Stimulated activated naive CD8-positive, alpha-beta T cell treated with anti-CD3 and anti-CD28 coated beads, Interleukin-15, amount 100 ng/mL, for 72 hours (primary cell): ENCODE measurements at places on chromosomes 1 and 21.

DNA sequence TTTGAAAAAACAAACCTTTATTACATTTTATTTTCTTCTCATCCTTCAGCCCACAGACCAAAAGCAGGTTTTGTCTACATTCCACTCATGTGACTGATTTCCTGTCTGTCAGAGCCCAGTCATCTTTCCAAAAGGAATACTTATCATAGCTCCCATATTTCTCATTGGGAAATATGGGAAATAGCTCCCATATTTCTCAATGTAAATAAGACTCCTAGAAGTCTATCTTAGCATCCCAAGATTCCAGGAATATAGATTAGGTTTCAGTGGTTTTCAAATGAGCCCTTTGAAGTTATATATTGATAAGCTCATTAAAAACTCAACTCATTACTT lies 19.1 kb upstream of the NRDC start:
- DNase-seq, result no peak

DNA sequence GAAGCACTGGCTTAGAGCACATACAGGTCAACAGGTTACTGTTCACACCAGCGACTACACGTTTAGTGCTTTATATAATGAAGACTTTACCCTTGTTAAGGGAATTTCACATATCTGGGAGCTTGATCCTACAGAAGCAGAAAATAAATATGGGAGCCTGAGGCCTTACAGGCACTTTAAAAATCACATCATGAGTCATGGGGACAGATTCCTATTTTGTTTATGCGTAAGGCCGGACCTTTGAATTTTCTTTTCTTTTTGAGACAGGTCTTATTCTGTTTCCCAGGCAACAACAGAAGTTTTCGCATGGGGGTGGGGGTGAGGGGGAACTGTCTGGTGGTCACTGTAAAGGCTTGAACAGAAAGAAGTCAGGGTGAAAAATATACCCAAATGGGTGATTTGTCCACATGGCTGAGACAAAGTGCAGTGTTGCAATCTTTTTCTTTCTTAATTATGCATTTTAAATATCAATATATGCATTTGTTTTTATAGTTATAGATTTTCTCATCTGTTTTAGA lies 276.7 kb downstream of the KCNH1 start:
- DNase-seq, result no peak

GRCh38 chr1:74673351-74674111 lies at the start of gene ERICH3:
Gene ERICH3 (minus strand): TSS chr1:74673792. CDS start chr1:74673519, 273 bp downstream.
- no peak for DNase-seq

DNA sequence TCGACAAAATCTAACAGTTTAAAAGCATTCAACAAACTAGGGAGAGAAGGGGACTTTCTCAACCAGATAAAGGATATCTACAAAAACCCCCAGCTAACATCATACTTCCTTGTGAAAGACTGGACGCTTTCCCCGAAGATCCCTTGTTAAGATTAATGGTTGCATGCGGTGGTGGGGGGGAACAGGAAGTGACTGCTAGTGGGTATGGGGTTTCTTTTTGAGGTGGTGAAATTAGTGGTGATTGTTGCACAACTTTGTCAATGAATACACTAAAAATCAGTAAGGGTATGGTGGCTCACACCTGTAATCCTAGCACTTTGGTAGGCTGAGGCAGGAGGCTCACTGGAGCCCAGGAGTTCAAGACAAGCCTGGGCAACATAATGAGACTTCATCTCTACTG lies 26.9 kb upstream of the EYA3 start:
- peak; percentile 79 for DNase-seq

GRCh38 chr1:4605158-4605557 lies 49.3 kb upstream of the AJAP1 start:
- DNase-seq, result no peak

DNA sequence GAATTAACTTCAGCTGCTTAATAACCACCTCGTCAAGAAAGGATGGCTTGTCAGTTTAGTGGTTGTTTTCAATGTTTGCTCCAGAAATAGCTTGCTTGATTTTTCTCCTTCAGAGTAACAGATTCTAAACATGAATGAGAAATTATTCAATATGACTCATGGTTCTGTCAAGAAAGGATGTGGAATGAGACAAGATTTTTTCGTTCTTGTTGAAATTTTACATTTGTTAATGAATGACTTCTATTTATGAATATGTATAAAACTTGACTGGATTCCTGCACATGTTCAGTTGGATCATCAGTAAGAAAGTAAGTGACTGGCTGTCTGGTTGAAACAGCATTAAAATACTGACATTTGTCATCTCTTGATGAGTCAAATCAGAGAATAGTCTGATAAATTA lies 38.3 kb downstream of the IFI44 start:
- no peak for DNase-seq

DNA sequence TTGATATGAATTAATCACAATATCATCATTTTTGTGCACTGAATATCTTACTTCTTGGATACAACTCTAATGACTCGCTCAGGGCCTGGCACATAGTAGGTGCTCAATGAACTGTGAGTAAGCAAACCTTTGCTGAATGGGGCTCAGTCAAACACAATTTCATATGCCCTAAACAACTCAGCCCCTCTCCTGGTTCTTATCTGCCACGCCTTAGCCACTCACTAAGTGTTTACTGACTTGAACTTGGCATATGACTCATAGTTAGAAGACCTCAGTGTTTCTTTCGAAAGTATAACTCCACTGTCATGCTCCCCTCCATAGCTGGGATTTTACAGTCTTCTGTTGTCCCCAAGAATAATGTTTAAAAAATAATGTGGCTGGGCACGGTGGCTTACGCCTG lies 4.8 kb upstream of the IFNLR1 start:
- peak; percentile 59 for DNase-seq

GRCh38 chr1:101875891-101876290 lies 120.8 kb downstream of the OLFM3 start:
- DNase-seq, result no peak

DNA sequence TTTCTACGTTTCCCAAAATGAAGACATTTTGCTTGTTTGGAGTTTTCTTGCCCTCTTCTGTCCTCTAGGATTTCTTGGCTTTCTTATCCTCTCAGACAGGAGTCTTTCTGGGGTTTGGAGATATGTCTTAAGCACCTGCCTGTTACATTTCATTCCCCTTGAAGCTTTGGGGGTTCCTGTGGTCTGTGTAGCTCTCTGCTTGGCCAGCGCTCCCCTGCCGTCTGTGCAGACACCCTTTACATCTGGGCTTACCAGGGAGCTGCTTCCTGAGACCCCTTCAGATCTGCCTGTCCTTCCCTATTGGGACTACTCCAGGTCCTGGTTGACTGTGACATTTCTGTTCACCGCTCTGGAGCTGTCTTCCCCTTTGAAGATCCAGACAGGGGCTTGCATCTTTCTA lies 171.9 kb upstream of the CSF3R start:
- DNase-seq, result no peak

DNA sequence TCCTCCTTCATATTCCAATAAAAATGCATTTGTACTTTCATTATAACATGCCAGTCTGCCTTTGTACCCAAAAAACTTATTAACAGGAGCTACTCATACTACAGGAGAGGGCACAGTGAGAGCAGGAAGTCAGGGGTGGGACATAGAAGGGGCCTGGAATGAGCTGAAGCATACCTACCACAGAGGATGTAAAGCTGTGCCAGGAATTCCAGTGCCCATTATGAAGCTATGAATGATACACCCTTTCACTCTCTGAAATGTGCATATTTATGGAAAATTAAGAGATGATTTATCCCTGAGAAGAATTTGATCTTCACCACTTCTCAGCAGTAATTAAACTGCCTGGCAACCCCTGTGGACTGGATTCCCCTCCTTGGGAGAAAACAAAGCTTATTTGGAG lies 65.8 kb downstream of the ATP5PO start:
- no peak for DNase-seq

- DNase-seq, result no peak
Measured at GRCh38 chr1:116284819-116285390, 88.1 kb upstream of the ATP1A1 start.

GRCh38 chr1:160171980-160172379 lies 18.4 kb upstream of the CASQ1 start:
- no peak for DNase-seq

DNA sequence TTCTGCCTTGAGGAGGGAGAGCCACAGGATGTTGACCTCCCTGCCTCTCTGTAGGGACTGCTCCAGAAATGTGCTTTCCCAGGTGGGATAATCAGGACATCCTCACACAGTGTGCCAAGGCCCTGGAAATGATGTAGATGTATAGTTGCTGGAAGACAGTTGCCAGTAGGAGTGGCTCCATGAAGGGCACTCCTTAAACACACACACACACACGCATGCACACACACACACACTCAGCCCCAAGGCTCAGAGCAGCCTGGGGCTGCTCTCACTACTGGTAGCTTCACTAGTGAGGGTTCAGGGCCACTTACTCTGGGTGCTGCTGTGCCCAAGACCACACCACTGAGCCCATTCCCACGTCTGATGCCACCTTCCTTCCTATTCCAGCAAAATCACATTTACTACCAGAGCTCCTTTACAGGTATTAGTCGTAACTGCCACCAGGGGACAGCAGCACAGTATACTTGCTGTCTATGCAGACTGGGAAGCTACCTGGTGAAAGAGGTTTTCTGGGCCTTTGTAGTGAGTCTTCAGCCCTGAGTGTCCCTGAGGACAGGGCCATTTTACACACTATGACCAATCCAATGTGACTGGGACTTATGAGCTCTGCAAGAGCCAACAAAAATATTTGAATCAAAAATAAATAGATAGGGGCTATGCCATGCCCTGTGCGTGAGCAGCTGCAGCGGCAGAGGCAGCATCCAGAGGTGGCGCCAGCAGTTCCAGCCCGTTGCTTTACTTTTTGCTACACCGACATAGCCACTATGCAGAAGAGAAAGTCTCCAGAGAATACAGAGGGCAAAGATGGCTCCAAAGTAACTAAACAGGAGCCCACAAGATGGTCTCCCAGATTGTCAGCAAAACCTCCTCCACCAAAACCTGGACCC lies 15.0 kb downstream of the CRNN start:
- DNase-seq, result no peak

DNA sequence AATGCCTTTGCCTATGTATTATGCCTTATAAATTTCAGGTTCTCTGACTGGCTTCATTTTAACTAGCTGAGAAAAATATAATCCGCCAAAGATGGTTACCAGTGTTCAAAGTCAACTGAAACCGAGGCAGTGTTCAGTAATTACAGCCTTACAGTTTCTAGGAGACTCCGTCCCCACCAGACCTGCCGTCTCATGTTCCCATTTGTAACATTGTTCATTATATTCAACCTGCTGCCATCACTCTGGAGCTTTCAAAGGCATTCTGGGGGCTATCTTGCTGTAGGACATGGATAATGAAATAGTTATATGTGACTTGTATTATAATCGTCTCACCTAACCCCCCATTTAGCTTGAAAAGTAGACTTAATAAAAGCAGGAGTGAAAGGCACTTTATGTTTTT lies 302.5 kb downstream of the RWDD3 start:
- no peak for DNase-seq

DNA sequence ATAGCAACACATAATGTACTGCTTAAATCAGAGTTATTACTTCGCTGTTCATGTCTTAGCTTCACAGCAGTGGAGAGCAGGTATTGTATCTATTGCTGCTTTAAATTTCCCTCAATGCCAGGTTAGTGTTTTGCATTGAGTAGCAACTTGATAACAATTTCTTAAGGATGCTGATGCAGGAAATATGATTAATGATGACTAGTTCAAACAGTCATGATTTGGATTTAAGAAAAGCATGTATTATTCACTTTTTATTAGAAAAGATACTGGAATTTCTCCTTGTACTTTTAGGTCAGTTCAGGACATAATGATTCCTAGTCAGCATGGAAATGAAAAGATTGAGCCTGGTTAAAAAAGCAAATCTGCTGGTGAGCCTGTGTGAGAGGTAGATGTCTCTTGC lies 67.2 kb upstream of the ARHGAP29 start:
- DNase-seq, result no peak

DNA sequence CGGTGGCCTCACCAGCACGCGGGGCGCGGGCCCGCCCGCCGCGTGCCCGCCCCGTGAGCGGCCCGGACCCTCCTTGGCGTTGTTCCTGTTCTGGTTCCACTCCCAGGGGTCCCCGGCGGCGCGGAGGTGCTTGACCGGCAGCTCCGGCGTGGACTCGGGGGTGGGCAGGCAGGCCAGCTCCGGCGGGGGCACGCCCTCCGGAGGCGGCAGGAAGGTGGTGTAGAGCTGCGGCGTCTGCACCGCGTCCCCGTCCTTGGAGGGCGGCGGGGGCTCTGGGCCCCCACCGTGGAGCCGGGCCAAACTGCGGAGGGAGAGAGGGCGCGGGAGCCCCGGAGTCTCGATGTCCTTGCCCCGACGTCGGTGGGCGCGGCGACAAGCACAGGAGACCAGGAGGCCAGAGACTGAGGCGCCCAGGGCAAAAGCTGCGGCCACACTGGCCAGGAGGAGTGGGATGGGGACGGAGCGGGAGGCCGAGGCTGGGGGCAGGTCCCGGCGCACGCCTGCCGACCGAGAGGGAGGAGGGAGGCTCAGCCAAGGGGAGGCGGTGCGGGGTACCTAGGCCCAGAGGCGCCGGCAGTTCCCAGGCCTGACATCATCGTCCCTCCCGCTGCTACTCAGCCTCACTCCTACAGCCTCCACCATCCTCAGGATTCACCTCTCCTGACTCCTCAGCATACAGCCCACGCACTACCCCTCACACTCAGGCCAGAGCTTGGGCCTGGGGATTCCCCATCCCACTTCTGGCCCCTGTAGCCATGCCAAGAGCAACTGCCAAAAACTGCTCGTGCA lies 13.2 kb downstream of the SEMA6C start:
- DNase-seq, result no peak

DNA sequence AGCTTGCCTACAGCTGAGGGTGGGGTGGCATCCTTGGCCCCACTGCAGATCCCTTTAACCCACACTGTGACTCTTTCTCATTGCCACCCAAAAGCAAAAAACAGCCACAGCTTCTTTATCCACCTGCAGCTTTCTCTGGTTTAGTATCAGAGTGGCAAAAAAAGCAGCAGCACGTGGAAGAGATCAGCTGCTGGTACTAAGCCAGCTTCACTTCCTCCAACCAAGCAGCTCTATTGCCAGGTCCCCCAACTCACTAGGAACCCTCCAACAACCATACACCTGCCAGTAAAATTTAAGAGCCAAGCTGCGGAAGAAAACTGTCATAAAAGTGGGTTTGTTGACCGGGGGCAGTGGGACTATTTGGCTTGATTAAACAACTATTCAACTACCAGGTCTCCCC lies 66.4 kb downstream of the KDM1A start:
- DNase-seq, result no peak

GRCh38 chr1:186183970-186184628 lies 191.0 kb downstream of the TPR start:
- no peak for DNase-seq

- no peak for DNase-seq
Measured at GRCh38 chr1:225412321-225412720, 15.5 kb downstream of the LBR start.

DNA sequence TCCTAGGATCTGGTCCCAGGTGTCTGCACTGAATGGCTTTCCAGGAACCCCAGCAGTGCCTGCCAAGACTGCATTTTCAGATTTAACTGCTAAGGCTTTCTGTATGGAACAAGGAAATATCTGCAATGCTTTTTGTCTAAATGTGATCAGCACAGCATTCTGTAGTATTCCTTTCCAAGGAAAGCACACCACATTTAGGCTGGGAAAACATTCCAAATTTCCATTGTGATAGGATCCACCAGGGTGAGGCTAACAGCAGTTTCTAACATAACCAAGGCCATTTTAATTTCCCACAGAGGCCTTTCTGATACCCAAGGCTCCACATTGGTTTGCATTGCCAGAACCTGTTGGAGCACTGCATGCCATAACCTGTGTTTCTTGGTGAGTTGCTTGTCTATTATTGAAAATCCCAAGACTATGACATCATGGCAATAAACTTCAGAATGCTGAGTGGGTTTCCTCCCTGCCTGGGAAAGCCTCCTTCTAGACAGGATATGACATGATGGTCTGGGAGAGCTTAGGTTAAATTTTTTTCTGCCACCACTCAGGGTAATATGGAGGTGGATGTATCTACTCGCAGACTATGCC lies 23.3 kb upstream of the PTGFRN start:
- DNase-seq, result no peak

- no peak for DNase-seq
Measured at GRCh38 chr21:32710069-32710784, 17.6 kb downstream of the SYNJ1 start.
